AG08396 (cell line): ENCODE measurements at places on chromosomes 5 and 9.

DNA sequence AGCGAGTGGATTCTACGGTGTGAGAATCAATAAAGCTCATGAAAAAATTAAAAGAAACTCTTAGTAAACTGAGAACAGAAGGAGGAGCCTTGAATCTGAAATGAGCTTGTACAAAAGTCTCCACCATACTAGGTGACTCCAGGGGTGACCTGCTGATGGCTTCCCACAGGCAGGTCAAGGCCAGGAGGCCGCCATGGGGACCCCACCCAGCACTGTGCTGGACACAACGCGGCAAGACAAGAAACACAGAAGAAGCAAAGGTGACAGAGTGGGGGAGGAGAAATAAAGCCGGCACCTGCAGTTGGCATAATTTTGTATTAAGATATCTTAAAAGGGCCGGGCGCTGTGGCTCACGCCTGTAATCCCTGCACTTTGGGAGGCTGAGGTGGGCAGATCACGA, 12.1 kb upstream of the SLC6A19 start:
- DNase-seq = no peak

DNA sequence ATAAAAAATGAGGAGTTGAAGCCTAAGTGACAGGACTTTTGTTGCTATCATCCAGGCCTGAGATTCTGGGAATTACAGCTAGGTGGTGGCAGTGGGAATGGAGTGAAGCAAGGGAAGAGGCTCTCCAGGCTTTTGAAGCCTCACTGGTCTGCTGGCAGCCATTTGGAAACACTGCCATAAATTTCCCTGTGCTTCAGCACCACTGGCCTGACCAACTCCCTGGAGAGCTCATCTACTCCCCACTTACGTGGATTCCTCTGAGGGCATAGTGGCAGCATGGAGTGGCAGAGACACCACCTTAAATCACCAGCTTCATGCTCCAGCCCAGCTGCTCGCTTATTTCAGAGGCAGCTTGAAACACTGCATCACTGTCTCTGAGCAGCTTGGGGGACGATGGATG, 518.2 kb downstream of the TLR4 start:
- DNase-seq = no peak

GRCh38 chr5:175116466-175117048, 327.4 kb downstream of the DRD1 start:
- no peak for DNase-seq

DNA sequence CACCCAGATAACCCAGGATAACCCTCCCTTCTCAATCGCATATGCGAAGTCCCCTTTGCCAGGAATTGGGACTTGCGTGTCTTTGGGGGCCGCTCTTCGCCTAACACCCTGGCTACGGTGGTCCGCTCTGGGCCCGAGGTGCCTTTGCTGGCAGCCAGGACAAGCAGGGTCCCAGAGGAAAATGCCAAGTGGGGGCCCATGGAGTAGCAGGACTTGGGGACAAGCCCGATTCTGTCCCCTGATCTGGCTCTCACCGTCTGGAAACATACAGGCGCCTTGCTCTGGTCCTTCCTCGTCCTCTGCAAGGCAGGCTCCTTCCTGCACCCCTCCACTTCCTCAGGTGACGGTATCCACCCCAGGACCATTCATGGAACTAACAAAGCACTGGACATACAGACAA, 78.1 kb upstream of the UNC5A start:
- DNase-seq = no peak

DNA sequence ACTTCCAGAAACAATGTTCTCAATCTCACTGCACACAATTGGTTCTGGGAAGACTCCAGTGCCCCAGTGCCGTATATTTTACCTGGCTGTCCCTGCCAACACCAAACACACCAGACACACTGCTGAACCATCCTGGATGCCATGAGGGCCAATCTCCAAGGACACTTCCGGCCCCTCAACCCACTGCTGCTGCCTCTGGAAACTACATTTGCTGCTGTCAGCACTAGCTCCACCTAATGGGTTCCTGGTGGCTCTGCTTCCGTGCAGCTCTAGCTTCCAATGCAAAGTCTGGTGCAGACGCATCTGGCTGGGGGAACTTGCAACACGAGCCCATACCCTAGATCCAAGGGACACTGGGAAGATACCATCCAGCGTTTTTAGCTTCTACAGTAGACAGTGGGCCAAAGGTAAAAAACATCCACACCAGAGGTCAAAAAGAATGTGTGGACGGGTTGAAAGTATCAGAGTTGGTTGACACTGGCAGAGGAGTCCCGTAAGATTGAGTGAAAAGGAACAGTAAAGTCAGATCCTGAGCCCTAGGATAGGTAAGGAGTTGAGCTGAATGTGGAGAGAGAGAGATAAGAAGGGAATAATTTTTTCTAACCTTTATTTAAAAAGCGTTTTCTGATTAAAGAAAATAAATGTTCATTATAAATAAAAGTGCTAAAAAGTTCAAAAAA, 99.7 kb upstream of the KIF2A start:
- no peak for DNase-seq

- no peak for DNase-seq
Observed at GRCh38 chr9:118651511-118651910, 717.7 kb downstream of the BRINP1 start.

DNA sequence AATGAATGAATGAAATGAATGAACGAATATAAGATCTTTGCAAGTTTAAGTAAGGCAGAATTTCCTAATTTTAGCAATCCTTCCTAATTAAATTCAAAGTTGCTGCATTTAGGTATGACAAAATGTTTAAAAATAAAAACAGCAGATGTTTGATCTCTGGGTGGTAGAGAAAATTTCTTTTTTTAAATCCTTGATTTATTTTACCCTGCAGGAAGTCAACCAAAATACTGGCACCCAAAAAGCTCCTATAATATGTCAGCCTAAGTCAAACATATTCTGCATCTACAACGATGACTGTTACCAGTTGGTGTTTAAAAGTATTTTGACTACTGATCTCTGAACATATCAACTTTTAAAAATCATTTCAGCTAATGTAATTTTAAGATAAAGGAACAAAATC, 58.4 kb downstream of the TTC39B start:
- no peak for DNase-seq

GRCh38 chr5:10982626-10983025, 221.6 kb upstream of the DAP start:
- DNase-seq = no peak

GRCh38 chr5:88847420-88847819, 35.6 kb downstream of the MEF2C start:
- no peak for DNase-seq
